ENCODE measurements at places on chromosomes 3 and 15.

- DNase-seq = no peak
Observed at GRCh38 chr3:107488942-107489341, 33.8 kb upstream of the BBX start.

- no peak for DNase-seq
Observed at GRCh38 chr15:98953968-98954367, 53.6 kb downstream of the PGPEP1L start.

- DNase-seq = no peak
Observed at GRCh38 chr15:64681424-64682024, 93.9 kb downstream of the RBPMS2 start.

- no peak for DNase-seq
Observed at GRCh38 chr3:174438501-174439145, 420.5 kb upstream of the NAALADL2 start.

GRCh38 chr3:167441256-167441655 lies 32.6 kb downstream of the SERPINI2 start:
- no peak for DNase-seq

All from effector memory CD8-positive, alpha-beta T cell (primary cell).